ENCODE measurements at places on chromosomes 11 and 22.

DNA sequence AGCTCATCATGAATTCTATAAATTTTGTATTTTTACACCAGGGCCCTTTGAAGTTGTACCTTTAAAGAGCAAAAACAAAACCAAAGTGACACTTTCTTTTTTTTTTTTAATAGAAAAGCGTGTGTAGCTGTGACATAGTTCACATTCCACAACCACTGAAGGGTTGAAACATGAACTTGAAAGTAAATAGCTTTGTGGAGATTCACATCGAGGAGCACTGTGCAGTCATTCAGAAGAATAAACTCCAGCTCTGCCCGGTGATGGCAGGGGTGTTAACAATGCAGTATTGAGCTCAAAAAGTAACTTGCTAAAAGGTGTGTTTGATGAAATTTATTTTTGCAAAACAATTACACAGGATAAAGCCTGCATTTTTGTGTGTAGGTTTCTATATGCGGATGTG lies 1166.2 kb downstream of the TBC1D22A start:
- no peak for DNase-seq

DNA sequence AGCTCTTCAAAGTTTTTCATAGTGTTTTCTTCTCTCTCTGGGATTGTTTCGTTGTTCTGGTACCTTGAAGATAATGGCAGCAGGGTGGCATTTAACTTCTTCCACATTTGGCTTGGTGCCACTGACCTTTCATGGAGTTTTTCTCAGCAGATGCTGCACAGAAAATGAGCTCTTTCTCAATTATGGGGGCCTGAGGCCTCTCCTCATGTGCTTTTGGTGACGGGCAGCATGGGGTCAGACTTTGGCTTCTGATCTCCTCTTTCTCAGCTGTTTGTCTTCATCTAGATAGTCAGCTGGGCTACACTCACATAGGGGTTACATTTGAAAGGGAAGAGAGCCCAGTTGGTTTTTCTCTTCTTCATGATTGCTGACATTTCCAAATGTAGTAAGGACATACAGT lies 76.3 kb downstream of the FAT3 start:
- DNase-seq, result no peak

DNA sequence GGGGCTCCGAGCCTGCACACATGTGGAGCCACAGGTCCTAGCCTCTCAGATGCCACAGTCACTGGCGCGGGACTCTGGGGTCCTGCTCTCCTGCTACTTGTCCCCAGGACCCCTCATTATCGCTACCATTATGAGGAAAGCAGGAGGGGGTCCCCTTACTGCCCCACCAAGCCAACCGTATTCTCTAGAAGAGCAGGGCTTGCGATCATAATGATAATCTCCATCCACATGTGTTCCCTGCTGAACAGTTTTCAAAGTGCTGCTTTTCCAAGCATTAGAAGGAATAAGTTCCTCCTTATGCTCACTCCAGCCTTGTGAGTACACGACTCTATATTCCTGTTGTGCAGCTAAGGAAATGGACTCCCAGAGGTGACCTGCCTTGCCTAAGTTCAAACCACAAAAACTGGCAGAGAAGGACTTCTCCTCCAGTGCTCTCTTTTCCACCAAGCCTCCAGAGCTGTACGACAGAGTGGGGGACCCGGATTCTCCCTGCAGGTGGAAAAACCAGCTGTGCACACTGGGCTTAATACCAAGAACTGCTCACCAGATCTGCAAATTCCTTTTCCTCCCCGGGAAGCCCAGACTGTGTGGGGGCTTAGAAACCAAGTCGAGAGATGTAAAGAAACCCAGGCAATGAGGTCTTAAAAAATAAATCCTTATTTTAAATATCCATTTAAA lies 92.8 kb upstream of the DRD2 start:
- DNase-seq, result no peak

- no peak for DNase-seq
Observed at GRCh38 chr22:45429981-45430775, 16.7 kb downstream of the RIBC2 start.

DNA sequence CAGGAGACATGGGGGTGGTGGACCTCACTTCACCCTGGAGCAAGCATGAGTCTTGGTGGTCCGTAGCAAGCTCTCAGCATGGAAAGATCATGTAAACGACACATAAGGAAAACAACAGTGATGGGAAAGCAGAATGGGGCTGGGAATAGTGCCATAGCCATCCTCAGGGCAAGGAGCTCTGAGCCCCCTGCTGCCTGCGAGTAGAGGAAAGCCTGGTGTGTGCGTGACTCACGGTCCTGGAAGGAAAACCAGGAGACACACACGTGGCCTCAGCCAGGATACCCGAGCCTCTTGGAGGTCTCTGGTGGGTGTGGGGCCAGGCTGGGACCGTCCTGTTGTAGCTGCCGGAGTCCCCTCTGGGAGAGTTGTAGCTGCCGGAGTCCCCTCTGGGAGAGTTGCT lies 12.4 kb downstream of the SHANK3 start:
- DNase-seq, result no peak

- no peak for DNase-seq
Observed at GRCh38 chr11:85889676-85890579, 34.7 kb downstream of the CCDC83 start.

GRCh38 chr11:114499756-114500155 lies 59.9 kb downstream of the NXPE1 start:
- no peak for DNase-seq

DNA sequence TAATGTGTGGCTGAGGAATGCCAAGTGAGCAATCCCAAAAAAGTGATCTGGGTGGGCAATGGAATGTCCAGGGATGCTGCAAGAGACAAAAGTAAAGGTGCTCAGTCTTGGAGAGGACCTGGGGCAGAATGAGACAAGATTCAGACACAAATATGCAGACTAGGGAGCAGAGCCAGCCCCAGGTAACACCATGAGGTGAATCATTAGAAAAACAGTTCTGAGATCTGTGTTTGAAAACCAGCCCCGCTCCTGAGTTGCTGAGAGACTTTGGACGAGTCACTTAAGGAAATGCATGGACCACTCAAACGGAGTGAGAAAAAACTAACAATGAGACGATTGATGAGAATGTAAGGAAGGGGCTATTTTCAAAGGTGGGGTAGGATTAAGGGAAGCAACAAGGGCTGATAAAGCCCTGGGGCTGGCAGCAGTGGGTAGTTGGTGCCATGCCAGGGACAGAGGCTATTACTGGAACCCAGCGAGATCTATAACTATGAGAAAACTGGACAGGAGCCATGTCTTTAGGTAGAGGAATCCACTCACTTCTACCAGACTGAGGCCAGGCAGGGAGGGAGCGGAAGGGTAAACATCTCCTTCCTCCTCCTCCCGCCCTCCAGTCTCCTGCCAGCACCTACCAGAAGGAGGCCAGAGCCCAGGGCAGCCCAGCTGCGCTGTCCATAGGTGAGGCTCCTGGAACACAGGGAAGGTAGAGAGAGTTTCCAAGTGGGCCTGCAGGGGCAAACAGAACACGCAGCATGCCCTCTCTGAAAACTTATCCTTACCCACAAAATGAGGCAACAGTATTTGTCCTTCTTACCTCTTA lies 130.4 kb upstream of the TEAD1 start:
- DNase-seq, result peak; percentile 25

- no peak for DNase-seq
Observed at GRCh38 chr11:8806974-8807373, 104.0 kb upstream of the AKIP1 start.

DNA sequence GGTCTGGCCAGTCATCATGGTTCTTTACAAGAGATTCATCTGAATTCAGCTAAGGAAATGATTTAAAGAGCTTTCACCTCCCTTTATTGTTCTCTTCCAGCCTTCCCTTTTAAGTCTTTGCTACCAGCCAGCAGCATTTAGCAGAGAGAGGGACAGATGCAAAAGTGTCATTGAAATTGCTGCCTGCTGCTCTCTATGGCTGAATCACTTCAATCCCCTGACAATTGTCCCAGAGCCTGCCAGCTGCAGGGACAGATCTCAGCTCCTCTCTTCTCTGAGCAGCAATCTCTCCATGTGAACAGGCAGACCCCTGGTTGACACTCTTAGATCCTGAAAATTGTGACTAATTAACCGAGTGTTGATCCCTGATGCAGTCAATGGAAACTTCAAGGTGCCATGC lies 816.9 kb upstream of the CCDC90B start:
- no peak for DNase-seq

GRCh38 chr22:41347066-41347859 lies 34.5 kb upstream of the TEF start:
- DNase-seq, result no peak

DNA sequence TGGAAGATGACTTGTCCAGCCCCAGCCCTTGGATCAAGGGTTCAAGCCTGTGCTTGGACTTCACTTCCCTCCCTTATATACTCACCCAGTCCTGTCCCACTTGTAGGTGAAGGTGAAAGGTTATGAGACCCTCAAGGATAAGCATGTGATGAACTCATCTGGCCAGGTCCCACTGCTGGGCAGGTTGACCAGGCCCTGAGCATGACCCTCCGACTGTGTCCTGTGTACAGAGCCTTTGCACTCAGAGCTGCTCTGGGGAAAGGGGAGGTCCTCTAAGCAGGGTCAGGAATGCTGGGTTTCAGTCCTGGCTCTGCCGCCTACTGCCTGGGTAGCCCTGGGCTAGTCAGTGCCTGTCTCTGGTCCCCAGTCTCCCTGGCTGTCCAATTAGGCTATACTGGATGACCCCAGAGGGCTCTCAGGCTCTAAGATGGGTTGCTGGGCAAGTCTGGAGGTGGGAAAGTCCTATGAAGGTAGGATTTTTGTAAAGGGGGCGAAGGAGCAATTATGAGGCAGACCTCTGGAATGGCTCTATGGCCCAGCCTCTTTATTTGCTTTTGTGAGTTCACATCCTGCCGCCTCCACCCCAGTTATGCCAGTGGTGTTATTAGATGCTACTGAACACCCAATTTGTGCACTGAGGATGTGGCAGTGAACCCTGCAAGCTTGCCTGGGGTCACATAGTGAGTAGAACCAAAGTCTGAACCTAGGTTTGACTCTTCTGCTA lies 14.1 kb downstream of the DGAT2 start:
- DNase-seq, result no peak

- DNase-seq, result no peak
Observed at GRCh38 chr11:117501237-117501898, 173.7 kb downstream of the CEP164 start.

All from natural killer cell treated with Interleukin-12 subunit alpha and Interleukin-12 subunit beta and Interleukin-15 and Interleukin-18, amount 100 ng/mL, for 72 hours (primary cell).